ENCODE measurements at places on chromosomes 11 and 22.

DNA sequence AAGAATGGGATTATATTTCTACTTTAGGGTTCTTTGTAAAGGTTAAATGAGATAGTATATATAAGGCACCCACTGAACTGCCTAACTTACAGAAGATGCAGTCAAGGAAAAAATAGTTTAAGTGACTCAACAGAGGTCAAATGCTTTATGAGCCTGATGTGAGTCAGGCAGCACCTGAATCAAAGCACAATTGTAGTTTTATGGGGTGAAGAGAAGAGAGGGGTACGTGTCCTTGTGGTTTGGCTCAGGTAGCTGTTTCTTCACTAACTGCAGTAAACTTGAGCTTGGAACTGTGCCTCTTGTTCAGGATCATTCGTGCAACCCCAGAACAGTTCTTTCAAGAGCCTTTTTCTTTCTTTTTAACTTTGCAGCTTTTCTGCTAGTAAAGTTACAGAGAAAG, 125.2 kb upstream of the SPON1 start:
- no peak for DNase-seq

- DNase-seq = no peak
These were observed 28.6 kb upstream of the BID start for GRCh38 chr22:17802822-17803221.

- DNase-seq = no peak
These were observed 29.7 kb upstream of the TMPRSS4 start for GRCh38 chr11:118046964-118047700.

GRCh38 chr11:36615826-36616225, 17.8 kb upstream of the RAG2 start:
- no peak for DNase-seq

GRCh38 chr11:67366546-67366945, 6.9 kb downstream of the CLCF1 start:
- DNase-seq = no peak

GRCh38 chr11:88475991-88476418, 138.5 kb upstream of the CTSC start:
- no peak for DNase-seq

GRCh38 chr11:75351541-75351790, at the start of gene ARRB1:
ARRB1 (minus strand) TSS chr11:75351661; CDS start chr11:75351607, 54 bp downstream.
- no peak for DNase-seq

GRCh38 chr11:75151346-75152047, 590 bp downstream of the SLCO2B1 start:
- DNase-seq = peak; percentile 79
